Upper lobe of right lung (tissue), 1 donor: ENCODE measurements at places on chromosomes 2 and 18.

DNA sequence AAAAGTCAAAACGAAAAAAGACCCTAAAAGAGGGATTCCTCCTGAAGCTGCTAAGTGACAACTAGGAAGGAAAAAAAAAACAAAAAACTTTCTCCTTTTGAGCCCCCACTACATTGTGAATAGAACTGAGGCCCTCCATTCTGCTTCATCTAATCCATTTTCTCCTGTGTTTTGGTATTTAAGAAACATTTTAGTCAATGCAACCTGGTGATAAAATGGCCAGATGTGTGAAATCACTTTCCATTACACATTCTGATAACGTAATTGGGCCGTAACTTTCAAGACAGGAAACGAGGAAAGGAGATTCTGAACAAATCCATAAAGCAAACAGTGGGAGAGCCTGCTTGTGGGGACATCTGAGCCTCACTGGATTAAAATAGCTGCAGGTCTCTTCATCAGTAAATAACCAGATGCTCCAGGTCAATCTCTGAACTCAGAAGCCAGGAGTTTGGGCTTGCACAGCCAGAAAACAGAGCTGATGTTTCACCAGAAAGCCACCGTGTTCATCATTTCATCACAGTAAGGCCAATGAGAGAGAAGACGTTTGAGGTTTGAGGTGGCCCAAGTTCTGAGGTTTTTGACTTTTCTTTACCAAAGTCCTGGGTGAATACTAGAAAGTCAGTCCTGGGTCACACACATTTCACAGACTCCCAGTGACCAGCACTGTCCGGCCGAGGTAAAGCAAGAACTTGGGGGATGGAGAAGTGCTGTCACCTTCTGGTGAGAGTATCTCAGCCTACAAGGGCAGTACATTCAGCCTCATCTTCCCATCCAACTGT lies 47.8 kb downstream of the TGFA start:
- no peaks in the 10 kb centered on the region for H3K36me3 ChIP-seq
- no peak overlapping the region for H3K27ac ChIP-seq
- H3K4me1 ChIP-seq, result no peaks in the 10 kb centered on the region
- H3K4me3 ChIP-seq, result no peak overlapping the region
- DNase-seq, result no peak

DNA sequence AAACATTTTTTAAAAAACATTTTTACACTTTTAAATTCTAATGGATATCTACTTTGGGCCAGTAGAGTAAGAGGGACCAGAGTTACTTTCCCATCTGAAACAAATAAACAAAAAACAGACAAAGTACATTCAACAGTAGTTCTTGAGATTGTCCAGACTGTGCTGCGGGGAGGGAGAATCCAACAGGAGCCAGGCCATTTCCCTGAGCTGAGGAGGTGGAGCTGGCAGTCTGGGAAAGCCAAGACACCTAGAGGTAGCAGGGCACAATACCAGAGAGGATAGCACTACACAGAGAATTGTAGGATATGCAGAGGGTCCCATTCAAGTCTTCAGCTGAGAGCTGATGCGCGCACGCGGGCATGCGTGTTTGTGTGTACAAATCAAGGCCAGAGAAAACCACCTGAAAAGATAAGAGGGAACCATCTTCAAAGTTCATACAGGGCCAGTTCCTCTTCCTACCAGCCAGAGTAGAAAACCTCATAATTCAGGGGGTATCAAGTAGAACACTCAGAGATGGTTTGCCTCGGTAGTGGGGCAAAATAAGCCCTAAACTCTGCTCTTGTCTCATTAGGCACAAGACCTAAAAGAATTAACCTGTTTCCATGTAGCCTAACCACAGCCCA lies 44.0 kb downstream of the PTRHD1 start:
- H3K4me3 ChIP-seq, result no peak overlapping the region
- H3K27ac ChIP-seq, result no peak overlapping the region
- H3K4me1 ChIP-seq, result no peaks in the 10 kb centered on the region
- DNase-seq, result no peak
- H3K36me3 ChIP-seq, result peaks cover 37% of the 10 kb centered on the region

GRCh38 chr18:76487070-76487469 lies 8.0 kb downstream of the ZNF516 start:
- no peaks in the 10 kb centered on the region for H3K36me3 ChIP-seq
- H3K27me3 ChIP-seq, result no peaks in the 10 kb centered on the region
- no peak for DNase-seq
- no peak overlapping the region for H3K4me3 ChIP-seq
- H3K4me1 ChIP-seq, result no peaks in the 10 kb centered on the region
- no peak overlapping the region for H3K27ac ChIP-seq

- no peak overlapping the region for H3K4me3 ChIP-seq
- H3K4me1 ChIP-seq, result peaks cover 9% of the 10 kb centered on the region
- no peak for DNase-seq
These were observed 1.7 kb upstream of the ONECUT2 start for GRCh38 chr18:57433482-57433881.

GRCh38 chr2:222569826-222570225 lies 86.1 kb downstream of the FARSB start:
- no peak for DNase-seq
- no peak overlapping the region for H3K4me3 ChIP-seq
- H3K27me3 ChIP-seq, result no peaks in the 10 kb centered on the region
- H3K36me3 ChIP-seq, result peaks cover 23% of the 10 kb centered on the region

DNA sequence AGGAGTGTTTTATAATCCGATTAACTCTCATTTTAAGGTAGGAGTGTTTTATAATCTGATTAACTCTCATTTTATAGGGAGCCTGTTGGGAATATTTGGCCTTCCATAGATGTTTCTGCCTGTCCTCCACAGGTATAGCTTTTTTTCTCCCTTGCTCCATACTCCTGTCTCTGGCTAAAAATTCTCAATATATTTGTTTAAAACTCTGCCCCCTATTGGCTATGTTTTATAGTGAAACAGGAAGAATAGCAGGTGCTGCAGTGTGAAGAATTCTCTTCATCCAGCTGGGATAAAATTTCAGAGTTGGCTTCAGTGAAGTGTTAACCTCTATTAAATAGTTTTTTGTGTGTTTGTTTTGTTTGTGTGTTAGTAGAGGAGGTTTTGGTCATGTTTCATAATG lies 1046.0 kb upstream of the TMEFF2 start:
- no peaks in the 10 kb centered on the region for H3K4me1 ChIP-seq
- no peaks in the 10 kb centered on the region for H3K27me3 ChIP-seq
- no peak overlapping the region for H3K4me3 ChIP-seq
- H3K36me3 ChIP-seq, result no peaks in the 10 kb centered on the region
- H3K27ac ChIP-seq, result no peak overlapping the region
- no peak for DNase-seq

DNA sequence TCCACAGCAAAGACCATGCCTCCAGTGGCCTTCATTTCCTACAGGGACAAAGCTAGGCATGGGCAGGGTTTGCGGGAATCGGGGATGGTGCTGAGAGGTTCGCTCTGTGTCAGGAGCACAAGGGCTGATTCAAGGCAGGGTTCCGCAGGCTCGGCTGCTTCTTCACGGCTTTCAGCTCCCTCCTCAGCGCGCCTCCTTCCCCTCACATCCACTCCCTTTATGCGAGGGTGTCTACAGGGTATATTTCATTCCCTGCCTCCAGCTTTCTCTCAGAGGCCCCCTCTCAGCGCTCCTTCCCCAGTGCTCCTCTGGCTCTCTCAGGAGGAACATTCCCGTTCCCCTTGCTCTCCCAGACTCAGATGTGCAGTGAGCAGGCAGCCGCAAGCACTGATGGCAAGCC lies 78.7 kb upstream of the ASB18 start:
- H3K27me3 ChIP-seq, result no peaks in the 10 kb centered on the region
- DNase-seq, result no peak
- H3K27ac ChIP-seq, result no peak overlapping the region
- H3K4me1 ChIP-seq, result peaks cover 6% of the 10 kb centered on the region

DNA sequence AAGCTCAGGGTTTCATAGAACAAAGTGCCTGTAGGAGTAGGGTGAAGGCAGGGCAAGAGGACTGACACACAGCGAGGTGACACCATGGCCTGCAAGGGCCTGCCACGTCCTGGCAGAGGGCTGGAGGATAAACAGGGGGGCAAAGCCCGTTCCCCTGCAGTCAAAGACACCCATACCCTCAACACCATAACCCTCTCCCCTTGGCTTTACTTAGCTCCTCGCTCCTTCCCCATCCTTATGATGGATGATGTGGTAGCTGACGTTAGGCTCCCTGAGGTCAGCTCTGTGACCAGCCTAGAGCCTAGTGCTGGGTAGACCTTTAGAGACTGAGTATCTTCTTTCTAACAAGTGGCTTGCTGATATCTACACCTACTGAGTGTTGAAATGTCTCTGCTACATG lies 683.3 kb upstream of the HS6ST1 start:
- H3K36me3 ChIP-seq, result no peaks in the 10 kb centered on the region
- H3K27me3 ChIP-seq, result no peaks in the 10 kb centered on the region
- DNase-seq, result no peak
- no peak overlapping the region for H3K4me3 ChIP-seq

DNA sequence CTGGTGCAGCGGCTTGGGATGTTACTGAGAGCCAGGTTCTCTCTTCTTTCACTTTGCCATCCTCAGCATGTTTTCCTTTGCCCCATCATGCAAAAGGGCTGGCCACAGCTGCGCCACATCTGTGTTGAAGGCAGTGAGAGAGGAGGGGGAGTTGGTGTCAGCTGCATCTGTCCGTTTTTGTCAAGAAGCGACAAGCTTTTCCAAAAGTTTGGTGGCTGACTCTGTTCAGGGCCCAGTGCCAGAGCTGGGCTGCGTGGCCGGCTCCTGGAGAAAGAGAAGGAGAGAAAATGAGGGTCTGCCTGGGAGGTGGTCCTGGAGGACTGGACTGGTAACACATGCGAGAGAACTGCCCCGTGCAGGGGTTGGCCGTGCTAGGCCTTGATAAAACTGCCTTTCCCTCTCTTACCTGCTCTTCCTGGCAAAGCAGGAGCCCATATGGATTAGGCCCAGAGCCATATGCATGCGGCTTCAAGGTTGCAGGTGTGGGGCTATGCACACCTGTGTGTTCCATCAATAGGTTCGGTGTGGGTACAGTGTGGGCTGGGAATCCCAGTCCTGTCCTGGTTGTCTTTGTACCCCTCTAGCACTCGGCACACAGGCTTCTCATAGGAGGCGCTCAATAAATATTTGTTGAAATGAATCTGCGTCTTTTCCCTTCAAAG lies 9.0 kb downstream of the RNF144A start:
- no peaks in the 10 kb centered on the region for H3K4me1 ChIP-seq
- H3K27me3 ChIP-seq, result no peaks in the 10 kb centered on the region
- H3K36me3 ChIP-seq, result no peaks in the 10 kb centered on the region
- H3K4me3 ChIP-seq, result no peak overlapping the region
- DNase-seq, result no peak

GRCh38 chr2:36530178-36530982 lies 67.6 kb downstream of the FEZ2 start:
- no peak overlapping the region for H3K27ac ChIP-seq
- no peak for DNase-seq
- H3K36me3 ChIP-seq, result peaks cover 50% of the 10 kb centered on the region

DNA sequence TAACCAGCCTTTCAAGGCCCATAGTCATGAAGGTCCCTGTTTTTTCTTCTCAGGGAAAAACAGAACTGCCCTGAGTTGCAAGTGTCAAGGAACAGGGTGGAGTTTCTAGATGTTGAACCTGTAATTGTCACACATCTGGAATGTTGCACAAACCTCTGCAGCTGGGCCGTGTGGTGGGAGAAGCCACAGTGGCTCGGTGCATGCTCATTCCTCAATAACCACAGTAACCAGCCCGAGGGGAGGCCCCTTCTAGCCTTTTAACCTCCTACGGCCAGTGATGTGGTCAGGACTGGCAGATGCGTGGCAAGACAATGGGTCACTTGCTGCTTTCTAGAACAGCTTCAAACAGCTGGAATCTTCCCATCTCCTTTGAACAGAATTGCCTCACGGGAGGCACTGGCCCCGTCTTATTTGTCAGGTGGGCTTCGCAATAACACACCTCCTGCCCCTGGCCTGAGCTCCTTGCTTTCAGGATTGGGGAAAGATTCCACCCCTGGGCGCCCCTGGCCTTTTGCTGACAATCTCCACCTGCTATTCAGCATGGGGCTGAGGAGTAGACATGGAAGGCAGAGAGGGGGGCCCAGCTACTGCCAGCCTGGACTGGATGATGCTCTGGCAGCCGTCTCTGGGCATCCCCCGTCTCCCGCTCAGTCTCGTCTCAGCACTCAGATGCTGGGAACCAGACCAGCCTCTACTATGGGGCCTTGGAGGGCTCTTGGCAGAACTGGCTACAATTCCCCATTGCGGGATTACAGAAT lies 102.9 kb downstream of the KLHL29 start:
- no peaks in the 10 kb centered on the region for H3K36me3 ChIP-seq
- peak; percentile 9 for DNase-seq
- H3K4me1 ChIP-seq, result no peaks in the 10 kb centered on the region
- H3K4me3 ChIP-seq, result no peak overlapping the region
- no peak overlapping the region for H3K27ac ChIP-seq
- H3K27me3 ChIP-seq, result no peaks in the 10 kb centered on the region

DNA sequence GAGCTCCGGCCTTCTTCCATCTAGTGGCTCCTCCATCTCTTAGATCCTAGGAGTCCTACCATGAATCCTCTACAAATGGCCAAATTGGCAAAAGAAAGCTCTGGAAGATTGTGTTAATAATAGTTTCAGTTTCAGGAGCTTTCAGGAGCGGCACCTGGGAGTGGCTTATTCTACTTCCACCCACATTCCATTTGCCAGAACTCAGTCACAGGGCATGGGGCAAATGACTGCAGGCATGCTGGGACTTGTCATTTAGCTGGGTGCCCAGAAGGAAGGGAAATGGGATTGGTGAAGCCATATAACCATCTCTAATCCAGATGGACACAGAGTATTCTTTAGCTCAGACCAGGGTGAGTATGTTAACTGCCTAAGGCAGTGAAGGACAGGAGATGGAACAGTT lies 3.6 kb upstream of the LRATD1 start:
- DNase-seq, result no peak
- H3K27me3 ChIP-seq, result peaks cover 10% of the 10 kb centered on the region
- H3K4me3 ChIP-seq, result no peak overlapping the region
- no peaks in the 10 kb centered on the region for H3K36me3 ChIP-seq
- peaks cover 9% of the 10 kb centered on the region for H3K4me1 ChIP-seq
- no peak overlapping the region for H3K27ac ChIP-seq

DNA sequence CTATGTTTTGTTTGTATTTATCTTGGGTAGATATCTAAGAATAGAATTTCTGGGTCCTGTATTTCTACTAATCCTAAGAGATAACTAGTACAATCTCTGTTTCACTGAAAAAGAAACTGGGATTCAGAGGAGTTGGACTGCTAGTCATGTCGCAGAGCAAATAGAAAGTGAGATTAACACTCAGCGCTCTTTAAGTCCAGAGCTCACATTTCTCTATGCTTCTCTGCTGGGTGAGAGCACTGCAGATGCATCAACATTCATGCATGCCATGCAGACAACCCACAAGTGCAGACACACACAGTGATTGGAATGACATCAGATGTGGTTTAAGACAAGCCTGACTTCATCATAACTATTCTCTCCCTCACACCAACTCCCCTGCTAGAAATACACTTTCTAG lies 563.8 kb downstream of the TDRD15 start:
- DNase-seq, result no peak
- no peaks in the 10 kb centered on the region for H3K4me1 ChIP-seq
- no peaks in the 10 kb centered on the region for H3K36me3 ChIP-seq
- H3K27me3 ChIP-seq, result no peaks in the 10 kb centered on the region
- H3K27ac ChIP-seq, result no peak overlapping the region
- H3K4me3 ChIP-seq, result no peak overlapping the region
